ENCODE measurements at places on chromosomes 11 and 22.
A peak's percentile ranks its signal among the peaks of the same experiment; 100 is the strongest.

DNA sequence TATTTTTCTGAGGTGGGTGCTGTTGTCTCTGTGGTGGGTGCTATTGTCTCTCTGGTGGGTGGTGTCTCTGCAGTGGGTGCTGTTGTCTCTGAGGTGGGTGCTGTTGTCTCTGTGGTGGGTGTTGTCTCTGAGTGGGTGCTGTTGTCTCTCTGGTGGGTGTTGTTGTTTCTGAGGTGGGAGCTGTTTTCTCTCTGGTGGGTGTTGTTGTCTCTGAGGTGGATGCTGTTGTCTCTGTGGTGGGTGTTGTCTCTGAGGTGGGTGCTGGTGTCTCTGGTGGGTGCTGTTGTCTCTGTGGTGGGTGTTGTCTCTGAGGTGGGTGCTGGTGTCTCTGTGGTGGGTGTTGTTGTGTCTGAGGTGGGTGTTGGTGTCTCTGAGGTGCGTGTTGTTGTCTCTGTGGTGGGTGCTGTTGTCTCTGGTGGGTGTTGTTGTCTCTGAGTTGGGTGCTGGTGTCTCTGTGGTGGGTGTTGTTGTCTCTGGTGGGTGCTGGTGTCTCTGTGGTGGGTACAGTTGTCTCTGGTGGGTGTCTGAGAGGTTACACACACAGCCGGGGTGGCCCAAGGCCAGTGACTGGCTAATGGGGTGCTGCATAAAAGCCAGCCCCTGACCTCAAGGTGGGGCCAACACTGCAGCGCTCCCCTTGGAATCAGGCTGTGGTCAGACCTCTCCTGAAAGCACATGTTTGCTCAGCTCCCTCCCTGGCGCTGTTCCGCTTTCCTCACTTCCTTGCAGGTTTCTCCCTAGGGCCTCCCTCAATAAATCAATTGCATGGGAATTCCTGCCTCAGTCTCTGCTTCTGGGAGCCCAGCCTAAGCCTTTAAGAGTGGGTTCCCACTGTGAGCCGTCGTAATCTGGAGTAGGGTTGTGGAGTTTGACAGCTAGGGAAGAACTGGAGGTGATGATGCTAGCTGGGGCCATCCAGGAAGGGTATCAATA, 31.0 kb upstream of the XBP1 start:
- no peak for DNase-seq

- DNase-seq: no peak
Measured at GRCh38 chr11:116777056-116777455, 4.3 kb upstream of the BUD13 start.

- peak; percentile 62 for DNase-seq
Measured at GRCh38 chr22:38751422-38752346, 4.1 kb downstream of the SUN2 start.

- no peak for DNase-seq
Measured at GRCh38 chr11:69641681-69642548, 959 bp downstream of the CCND1 start.

DNA sequence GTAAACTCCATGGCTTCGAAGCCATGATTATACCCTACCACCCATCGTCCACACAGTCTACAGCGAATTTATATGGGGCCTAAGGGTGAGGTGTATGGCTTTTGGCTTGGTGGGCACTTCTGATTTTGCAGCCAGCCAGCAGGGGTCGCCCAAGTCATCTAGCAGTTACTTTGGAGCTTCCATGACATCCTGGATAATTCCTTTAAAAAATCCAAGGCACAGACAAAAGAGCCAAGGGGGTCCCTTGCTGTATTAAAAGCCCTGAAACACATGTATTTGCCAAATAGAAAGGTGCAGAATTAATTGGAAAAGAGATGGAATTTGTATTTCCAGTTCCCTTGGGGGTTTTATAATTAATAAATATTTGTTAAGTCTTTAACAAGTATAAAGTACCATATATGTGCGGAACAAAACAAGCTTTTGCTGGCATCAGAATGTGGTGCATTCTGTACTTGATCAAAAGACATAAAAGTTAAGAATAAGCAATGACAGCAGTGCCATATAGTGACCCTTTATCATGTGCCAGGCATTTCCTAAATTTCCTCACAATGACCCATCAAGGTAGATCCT, 132.8 kb upstream of the PITPNB start:
- DNase-seq: no peak

DNA sequence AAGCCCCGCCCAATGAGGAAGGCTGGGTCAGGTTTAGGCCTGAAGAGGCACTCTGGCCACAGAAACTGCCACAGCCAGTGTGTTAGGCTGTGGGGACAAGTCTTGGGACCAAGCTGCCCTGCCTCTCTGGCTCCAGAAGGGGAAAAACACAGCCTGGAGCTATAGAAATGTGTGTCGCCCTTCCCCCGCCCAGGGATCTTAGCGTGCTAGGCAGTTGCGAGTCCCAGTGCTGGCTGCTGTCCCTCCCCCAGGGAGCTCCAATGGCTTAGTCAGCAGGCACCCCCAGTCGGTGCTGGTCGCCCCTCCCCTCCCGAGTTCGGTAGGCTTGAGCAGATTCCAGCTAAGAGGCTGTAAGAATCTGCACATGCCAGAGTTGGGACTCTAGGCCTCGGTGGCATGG, 99.5 kb upstream of the API5 start:
- no peak for DNase-seq

DNA sequence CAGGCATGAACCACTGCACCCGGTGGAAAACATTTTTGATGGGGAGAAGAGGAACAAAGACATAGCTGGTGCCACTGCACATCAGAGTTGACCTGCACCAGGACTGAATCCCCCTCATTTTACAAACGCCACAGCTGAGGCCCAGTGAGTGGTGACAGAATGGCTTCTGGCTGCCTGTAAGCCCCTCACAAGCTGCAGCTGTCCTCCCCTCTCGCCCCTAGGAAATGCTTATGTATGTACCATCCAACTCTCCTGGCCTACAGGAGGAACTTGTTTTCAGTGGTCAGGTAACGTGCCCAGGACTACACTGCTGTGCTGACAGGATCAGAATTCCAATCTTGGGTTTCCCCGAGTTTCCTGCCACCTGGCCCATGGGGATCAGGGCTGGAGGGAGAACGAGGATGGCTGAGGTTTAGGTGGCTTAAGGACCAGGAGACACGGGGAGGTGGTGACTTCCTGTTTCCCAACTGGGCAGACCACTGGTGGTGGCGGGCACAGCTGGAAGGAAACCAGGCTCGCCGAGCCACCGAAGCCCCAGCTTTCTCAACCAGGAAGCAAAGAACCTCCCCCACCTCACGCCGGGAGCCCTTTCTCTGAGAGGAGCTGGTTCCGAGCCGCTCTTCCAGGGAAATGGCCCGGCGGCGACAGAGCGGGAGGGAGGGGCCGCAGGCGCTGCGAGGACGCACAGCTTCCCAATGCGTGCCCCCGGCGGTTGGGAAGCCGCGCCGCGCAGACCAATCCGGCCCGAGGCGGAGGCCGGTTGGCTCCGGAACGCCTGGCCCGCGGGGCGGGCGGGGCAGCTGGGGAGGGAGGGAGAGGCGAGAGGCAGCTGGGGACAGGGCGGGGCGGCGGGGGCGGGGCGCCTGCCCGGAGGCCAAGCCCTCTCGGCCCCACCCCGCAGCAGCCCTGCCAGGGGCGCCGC, 1.0 kb upstream of the LRFN4 start:
- peak; percentile 82 for DNase-seq

- no peak for DNase-seq
Measured at GRCh38 chr11:61762798-61763197, 10.4 kb downstream of the MYRF start.

GRCh38 chr11:117189941-117190544, 9.1 kb upstream of the TAGLN start:
- DNase-seq: no peak

- DNase-seq: no peak
Measured at GRCh38 chr11:5364214-5364613, 12.9 kb downstream of the OR51B6 start.

GRCh38 chr22:49751966-49752597, 75.6 kb downstream of the BRD1 start:
- DNase-seq: no peak

- no peak for DNase-seq
Measured at GRCh38 chr22:46031557-46031956, 54.6 kb upstream of the WNT7B start.

DNA sequence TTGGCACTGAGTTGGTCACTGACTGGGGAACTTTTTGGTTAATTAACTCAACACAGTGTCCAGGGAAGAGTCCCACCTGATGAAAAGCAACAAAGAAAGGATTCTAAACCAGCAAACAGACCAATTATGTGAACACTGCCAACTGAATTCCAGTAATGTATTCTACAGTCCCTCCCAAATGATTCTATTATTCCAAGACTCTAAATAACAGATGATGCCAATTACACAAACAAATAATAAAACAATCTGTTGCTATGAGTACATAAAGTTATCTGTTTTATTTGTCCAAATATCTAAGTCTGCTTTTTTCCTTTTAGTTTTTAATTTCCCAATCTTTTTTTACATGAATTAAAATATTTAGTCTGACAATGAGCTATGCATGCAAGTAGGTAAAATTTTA, 98.3 kb upstream of the TP53AIP1 start:
- no peak for DNase-seq

GRCh38 chr11:132588366-132588765, 943.9 kb downstream of the OPCML start:
- DNase-seq: no peak

- no peak for DNase-seq
Measured at GRCh38 chr11:32433914-32434355, 1.4 kb downstream of the WT1 start.

- DNase-seq: no peak
Measured at GRCh38 chr11:21480240-21480639, 712.6 kb upstream of the ANO5 start.

- peak; percentile 61 for DNase-seq
Measured at GRCh38 chr11:64448599-64449380, 89.8 kb downstream of the RPS6KA4 start.

DNA sequence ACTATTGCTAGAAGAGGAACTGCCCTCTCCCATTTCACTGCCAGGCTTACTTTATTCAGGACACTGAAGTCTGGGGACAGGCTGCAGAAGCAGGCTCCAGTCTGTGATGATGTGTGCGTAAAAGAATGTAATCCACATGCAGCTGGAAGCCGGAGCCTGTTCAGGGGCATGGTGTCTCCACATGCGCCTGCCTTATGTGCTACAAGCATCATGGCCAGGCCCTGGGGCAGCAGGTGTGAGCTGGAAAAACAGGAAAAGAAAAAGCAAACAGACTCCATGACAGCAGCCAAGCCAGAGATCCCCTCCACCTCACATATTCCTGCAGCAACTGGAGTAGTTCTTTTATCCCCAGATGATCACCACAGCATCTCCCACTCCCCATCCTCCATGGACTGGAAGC, 33.4 kb downstream of the ARFGAP2 start:
- DNase-seq: no peak

- DNase-seq: no peak
Measured at GRCh38 chr11:75347781-75348566, 3.5 kb downstream of the ARRB1 start.

DNA sequence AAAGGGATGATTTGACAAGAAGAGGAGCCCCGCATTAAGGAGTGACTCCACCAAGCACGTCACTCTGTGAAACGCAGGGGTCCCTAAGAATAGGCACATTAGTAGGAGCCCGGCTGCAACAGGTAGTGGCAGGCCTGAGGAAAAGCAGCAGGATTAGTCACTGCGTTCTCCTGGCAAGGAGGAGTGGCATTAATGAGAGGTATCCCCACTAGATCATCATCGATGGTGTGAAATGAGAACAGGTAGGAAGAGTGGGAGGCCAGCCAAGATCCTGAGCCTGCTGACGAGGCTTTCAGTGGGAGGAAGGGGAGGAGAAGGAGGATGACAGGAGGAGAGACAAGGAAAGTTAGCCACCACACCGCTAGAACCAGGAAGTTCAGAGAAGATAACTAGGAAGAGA, 38.6 kb downstream of the NRXN2 start:
- DNase-seq: no peak

DNA sequence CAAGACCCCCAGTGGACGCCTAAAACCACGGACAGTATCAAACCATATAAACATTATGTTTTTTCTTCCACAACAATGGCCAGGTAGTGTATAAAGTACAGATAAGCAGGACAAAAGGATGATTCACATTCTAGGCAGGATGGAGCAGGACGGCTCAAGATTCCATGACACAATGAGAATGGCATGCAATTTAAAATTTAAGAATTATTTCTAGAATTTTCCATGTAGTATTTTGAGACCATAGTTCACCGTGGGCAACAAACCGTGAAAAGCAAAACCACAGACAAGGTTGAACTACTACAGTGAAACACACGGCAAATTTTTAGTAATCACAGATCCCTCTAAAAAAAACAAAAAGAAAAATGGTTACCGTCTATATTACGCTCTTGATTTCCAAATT, 7.5 kb downstream of the NARS2 start:
- DNase-seq: no peak

- DNase-seq: no peak
Measured at GRCh38 chr11:79335681-79336080, 105.1 kb downstream of the TENM4 start.

- no peak for DNase-seq
Measured at GRCh38 chr11:123601743-123602142, 52.7 kb downstream of the SCN3B start.

GRCh38 chr11:63543711-63544110, 7.1 kb downstream of the PLAAT4 start:
- no peak for DNase-seq

DNA sequence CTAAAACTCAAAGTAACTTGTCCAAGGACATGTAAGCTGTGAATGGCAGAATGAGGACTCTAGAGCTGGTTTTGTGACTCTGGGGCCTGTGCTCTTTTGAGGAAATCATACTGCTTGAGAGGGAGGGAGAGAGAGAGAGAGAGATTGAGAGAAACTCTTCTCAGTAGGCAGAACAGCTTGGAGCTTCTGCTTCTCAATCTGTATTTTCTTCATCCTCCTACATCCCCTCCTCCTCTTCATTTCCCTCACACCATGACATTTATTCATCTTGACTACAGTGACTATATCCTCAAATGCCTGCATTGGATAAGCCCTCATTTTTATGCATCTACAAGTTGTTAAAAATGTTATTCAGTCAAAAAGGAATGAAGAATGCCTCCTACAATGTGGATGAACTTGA, 23.7 kb upstream of the OR10D3 start:
- DNase-seq: no peak

DNA sequence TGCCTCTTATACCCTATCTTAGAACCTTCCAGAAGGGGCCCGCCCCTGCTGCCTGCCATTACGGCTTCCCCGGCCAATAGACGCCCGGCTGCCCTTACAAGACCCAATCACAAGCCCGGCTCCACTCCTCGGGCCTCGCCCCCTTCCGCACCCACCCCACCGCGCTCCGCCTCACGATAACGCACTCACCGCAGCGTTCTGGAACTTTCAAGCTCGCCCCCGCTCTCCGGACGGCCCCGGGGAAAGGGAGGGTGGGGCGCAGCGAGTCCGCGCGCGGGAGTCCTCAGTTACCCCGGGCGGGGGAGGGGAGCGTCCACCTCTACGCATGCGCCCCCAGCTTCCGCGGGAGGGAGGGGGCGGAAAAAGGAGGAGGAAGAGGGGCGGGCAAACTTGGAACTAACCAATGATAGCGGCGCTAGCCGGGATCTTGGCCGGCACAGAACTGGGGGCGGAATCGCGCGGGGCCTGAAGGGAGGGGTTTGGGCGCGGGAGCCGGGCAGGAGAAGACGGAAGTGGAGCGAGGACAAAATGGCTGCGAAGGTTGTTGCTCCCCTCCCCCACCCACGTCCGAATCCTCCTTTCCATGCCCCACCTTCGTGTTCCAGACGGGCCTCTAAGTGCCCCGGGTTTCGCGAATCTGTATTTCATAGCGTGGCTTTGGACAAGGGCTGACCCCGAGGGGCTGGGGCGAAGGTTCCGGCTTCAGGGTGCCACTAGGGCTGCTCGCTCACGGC, 389 bp upstream of the HSPA8 start:
- peak; percentile 100 for DNase-seq

Measured in stimulated activated naive CD4-positive, alpha-beta T cell treated with Interleukin-2 at 50 U/mL for 16 hours (primary cell).